GF-D8 (cell line): ENCODE measurements at places on chromosomes 12 and 14.

DNA sequence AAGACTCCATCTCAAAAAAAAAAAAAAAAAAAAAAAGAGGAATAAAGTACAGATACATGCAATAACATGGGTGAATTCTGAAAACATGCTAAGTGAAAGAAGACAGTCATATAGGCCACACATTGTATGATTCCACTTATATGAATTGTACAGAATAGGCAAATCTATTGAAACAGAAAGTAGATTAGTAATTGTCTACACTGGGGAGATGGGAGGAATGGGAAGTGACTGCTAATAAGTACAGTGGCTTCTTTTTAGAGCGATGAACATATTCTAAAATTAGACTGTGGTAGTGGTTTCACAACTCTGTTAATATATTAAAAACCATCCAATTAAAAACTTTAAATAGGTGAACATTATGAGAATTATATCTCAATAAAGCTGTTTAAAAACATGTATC lies 74.4 kb downstream of the ANKS1B start:
- DNase-seq: no peak

- no peak for DNase-seq
Measured at GRCh38 chr14:104516906-104517305, 62.7 kb upstream of the C14orf180 start.

- DNase-seq: no peak
Measured at GRCh38 chr12:800401-800800, 48.0 kb downstream of the WNK1 start.

GRCh38 chr12:41485203-41485602 lies 297.1 kb downstream of the PDZRN4 start:
- no peak for DNase-seq

DNA sequence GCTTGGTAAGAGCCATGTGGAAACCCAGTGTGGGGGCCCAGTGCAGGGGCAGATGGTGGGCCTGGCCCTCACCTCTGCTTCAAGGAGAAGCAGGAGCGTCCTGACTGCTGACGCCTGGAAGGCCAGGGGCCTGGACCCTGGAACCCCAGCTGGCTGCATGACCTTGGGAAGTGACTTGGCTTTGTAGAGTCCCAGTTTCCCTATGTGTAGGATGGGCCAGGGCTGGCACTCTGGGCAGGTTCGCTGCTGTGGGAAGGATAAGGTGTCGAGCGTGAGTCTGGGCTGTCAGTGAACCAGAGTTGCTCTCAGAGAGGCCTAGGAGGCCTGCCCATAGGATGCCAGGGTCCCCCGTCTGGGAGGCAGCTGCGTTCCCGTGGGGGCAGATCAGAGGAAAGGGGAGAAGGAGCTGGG lies 43.2 kb downstream of the TRAFD1 start:
- DNase-seq: no peak

DNA sequence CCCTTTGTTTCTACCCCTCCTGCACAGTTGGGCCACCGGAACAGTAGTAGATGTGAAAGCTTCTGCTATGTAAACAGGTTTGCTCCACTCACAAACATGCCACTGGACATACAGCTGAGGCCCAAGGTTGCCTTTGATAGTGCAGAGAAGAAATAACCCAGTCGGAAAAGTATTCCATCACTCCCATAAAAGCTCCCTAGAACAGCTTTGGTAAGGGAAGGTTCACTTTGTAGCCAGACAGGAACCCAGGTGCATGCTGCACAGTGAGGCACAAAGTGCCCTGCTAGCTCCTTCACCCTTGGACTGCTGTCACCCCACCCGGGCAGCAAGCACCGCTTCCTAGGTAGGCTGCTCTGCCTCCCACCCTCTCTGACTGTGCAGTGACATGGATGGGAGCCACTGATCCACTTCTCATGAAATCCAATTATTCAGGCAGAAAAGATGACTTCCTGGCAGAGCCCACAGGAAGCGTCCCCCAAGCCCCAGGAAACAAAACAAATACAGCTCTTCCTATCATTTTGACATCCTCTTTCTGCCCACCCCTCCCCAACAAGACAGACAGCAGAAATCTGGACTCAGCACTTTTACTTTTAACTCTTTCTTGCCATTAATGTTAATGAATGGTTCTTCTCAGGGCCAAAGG lies 100.2 kb downstream of the SRGAP1 start:
- DNase-seq: no peak

- DNase-seq: no peak
Measured at GRCh38 chr14:58280954-58281787, 17.2 kb upstream of the ARID4A start.

DNA sequence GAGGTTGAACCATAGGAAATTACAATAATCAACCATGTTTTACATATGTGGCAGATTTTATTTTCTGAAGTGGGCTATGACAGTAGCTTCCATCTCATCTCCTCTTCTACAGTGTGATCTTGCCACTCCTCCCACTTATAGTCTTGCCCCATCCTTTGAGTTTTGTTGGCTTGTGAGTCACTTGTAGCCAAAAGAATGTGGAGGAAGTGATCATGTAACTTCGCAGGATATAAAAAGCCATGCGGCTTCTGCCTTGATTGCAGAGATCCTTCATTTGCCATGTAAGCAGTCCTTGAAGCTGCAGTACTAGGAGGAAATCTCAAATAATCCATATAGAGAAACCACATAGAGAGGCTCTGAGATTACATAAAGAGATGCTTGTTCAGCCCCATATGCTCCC lies 13.7 kb upstream of the ZNF84 start:
- no peak for DNase-seq

- no peak for DNase-seq
Measured at GRCh38 chr14:101137234-101137633, 233.7 kb upstream of the RTL1 start.

GRCh38 chr14:92382677-92383076 lies 59.7 kb downstream of the SLC24A4 start:
- DNase-seq: no peak

- no peak for DNase-seq
Measured at GRCh38 chr14:77436042-77436441, 12.7 kb upstream of the NOXRED1 start.

DNA sequence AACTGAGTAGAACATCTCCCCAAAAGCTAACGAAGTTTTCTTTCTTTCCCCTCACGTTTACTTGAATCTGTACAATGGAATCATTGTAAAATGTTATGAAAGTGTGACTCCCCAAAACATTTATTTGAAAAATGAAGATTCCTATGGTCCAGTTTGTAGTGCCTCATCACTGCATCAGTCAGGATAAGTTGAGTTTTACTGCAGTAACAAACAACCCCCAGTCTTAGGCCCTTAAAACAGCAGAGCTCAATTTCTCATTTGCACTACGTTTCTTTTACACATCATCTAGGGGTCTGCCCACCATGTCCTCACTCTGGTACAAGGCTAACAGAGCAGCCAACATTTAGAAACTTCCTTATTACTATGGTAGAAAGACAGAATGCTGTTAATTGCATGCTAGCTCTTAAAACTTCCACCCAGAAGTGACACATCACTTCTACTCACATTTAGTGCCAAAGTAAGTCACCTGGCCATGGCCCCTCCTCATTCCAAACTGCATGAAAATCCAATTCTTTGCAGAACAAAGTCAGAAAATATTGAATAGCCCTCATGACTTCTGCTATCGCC lies 546.4 kb downstream of the MED13L start:
- DNase-seq: no peak

DNA sequence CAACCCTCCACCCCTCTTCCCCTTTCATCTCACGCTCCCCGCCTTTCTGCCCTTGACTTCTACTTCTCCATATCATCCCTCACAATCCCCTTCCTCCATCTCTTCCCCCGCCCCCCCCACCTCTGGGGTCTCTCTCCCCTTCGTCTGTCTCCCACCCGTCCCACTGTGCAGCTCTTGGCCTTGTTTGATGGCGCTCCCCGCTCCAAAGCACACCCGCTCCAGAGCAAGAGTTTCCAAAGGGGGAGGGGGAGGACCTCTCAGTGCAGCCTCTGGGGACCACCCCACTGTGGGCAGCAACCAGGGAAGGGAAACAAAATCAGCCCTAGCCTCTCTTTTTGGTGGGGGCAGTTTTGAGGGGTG lies 774 bp downstream of the CHGA start:
- DNase-seq: no peak

DNA sequence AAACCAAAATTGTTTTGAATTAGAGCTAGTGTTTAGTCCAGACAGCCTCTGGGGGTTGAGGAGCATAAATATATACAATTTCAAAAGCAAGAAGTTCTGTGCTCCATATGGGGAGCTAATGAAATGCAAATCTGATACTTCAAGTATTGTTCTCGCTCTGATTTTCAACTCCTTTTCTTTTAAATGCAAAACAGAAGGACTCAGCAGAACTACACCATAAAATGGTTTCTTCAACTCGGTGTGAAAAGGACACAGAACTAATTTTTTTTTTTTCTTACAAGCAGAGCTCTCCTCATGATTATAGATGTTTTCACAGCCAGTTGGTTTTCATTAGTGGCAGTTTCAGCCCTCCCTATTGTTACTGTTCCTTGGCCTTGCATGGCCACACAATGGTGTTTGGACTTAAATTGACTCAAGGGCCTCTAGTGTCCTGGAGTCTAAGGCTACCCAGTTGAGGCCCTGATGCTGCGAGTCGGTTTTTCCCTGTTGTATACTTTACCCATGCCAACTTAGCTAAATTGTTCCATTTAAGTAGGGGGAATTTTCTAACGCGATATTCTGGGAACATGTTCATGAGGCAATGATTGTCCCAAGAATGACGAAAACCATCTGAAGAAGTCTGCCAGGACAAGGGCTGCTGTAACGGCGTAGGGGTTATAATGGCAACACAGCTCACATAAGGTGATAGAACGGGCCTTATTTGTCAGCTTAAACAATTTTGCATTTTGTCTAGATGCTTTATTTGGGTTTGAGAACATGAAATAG lies 120.3 kb downstream of the GPR135 start:
- no peak for DNase-seq

- DNase-seq: no peak
Measured at GRCh38 chr14:61542848-61543790, 152.2 kb upstream of the HIF1A start.

GRCh38 chr14:92563359-92563758 lies 49.8 kb downstream of the RIN3 start:
- DNase-seq: no peak

GRCh38 chr12:53862206-53862605 lies 76.4 kb upstream of the HOXC13 start:
- DNase-seq: no peak

DNA sequence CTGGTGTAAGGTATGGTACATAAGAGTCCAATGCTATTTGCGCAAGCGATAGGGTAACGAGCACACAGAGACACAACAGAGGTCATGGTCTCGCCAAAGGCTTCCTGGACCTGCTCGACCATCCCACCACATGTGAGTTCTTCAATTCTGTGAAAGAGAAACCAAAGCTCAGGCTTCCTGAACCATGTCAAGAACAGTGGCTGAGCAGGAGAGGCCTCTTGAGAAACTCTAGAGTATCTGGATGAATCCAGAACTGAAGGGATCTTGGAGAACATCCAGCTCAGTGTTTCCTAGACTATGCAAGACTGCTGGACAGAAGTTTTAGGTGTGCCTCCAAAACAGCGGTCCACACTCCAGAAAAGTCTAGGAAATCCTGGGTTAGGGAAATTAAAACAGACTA lies 114.5 kb downstream of the TRAFD1 start:
- DNase-seq: no peak

GRCh38 chr14:99123208-99123870 lies 148.7 kb downstream of the BCL11B start:
- DNase-seq: no peak

- no peak for DNase-seq
Measured at GRCh38 chr14:76651410-76652055, 109.7 kb upstream of the VASH1 start.

DNA sequence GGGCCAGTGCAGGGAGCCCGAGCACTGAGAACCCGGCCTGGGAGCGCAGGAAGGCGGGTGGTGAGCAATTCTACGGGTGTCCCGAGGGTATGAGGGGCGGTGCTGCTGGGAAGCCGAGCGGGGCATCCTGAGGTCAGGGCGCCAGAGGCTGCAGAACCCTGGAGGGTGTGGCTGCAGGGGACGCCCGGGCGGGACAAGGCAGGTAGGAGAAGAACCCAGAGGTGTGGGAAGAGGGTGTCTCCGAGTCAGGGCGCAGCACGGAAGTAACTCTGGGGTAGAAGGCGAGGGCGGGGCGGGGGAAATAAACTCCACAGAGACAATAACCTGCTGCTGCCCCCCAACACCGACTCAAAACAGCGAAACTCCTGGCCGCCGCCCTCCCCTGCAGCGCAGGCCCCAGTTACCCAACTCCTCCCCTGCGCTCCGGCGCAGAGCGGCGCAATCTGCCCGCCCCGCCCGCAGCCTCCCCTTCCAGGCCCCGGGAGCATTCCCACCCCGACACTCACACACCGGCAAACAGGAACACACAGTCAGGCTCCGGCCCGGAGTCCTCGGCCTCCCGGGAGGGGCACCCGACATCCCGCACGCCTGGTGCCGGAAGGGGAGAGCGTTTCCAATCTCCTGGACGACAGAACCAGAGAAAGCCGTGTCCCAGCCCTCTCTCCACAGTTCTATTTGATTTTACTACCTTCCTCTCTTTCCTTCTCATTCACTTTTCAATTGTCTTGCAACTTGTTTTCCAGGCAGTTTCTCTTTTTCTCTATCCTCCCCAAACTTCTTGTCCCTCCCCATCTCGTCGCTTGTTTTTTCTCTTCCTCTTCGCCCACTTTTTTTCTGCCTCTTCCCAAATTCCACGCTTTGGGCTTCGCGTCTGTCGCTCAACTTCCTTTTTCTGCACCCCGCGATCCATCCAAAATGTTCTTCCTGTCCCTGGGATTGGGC lies 2.4 kb downstream of the HRK start:
- DNase-seq: no peak

DNA sequence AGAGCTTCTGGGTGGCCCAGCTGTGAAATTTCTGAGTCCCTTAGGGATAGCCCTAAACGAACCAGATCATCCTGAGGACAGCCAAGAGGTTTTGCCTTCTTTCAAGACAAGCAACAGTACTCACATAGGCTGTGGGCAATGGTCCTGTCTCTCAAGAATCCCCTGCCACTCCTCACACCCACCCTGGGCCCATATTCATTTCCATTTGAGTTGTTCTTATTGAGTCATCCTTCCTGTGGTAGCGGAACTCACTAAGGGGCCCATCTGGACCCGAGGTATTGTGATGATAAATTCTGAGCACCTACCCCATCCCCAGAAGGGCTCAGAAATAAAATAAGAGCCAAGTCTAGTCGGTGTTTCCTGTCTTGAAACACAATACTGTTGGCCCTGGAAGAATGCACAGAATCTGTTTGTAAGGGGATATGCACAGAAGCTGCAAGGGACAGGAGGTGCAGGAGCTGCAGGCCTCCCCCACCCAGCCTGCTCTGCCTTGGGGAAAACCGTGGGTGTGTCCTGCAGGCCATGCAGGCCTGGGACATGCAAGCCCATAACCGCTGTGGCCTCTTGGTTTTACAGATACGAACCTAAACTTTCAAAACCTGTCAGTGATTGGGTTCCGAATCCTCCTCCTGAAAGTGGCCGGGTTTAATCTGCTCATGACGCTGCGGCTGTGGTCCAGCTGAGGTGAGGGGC lies 38.9 kb downstream of the DAD1 start:
- DNase-seq: no peak
